Esophagus mucosa (tissue), 1 donor: ENCODE measurements at places on chromosomes 5 and 9. TPM values are rescaled to one million over a fixed set of nuclear protein-coding genes. Genes with fewer than 3 reads are reported as not detected.

Gene ABLIM3
- 22.4 TPM for total RNA-seq

Gene FOXD4
- total RNA-seq, result 0.28 TPM

Gene PTPRD
- 8.7 TPM for total RNA-seq

Gene FRRS1L
- total RNA-seq, result not detected

Gene OXCT1
- total RNA-seq, result 27.0 TPM

Gene DNAH5
- total RNA-seq, result 0.52 TPM

Gene UBAP1
- 63.9 TPM for total RNA-seq

Gene MACROH2A1
- total RNA-seq, result 196 TPM

Gene TEK
- 1.9 TPM for total RNA-seq

Gene NR5A1
- not detected for total RNA-seq

DNA sequence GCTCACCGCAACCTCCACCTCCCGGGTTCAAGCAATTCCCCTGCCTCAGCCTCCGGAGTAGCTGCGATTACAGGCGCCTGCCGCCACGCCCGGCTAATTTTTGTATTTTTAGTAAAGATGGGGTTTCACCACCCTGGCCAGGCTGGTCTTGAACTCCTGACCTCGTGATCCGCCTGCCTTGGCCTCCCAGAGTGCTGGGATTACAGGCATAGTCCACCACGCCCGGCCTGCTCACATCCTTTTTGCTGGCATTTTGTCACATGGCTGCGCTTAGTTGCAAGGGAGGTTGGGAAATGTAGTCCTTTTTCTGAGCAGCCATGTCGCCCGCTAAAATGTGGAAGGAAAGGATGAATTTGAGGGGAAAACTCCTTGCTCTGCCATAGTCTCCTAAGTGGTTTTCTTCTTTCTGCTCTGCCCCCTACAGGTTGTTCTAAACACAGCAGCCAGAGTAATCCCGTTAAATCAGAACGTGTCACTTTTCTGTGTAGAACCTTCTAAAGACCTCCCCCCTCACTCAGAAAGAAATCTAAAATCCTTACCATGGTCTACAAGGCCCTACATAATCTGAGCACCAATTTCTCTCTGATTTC lies 57.8 kb upstream of the HSPA9 start:
- ATAC-seq, result peak; percentile 44

GRCh38 chr9:27372615-27373014 lies 75.7 kb upstream of the EQTN start:
- no peak for ATAC-seq

DNA sequence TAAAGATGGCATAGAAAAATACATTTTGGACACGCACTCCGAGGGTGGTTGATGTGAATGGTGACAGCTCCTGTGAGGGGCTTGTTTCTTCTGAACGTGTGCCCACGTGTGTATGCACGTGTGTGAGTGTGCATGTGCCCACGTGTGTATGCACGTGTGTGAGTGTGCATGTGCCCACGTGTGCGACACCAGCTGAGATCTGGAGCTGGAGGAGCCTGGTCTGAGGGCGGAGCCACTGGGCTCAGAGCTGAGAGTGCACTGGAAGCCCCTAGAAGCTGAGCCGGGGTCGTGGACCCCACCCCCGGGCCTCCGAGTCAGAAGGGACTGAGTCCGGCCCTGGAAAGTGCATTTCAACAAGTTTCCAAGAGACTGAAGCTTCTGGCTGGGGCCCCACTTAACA lies 282.5 kb upstream of the IRX4 start:
- ATAC-seq, result no peak

GRCh38 chr5:43702815-43703214 lies 99.8 kb downstream of the NNT start:
- ATAC-seq, result no peak

GRCh38 chr5:73996151-73996755 lies 370.3 kb downstream of the ARHGEF28 start:
- no peak for ATAC-seq

DNA sequence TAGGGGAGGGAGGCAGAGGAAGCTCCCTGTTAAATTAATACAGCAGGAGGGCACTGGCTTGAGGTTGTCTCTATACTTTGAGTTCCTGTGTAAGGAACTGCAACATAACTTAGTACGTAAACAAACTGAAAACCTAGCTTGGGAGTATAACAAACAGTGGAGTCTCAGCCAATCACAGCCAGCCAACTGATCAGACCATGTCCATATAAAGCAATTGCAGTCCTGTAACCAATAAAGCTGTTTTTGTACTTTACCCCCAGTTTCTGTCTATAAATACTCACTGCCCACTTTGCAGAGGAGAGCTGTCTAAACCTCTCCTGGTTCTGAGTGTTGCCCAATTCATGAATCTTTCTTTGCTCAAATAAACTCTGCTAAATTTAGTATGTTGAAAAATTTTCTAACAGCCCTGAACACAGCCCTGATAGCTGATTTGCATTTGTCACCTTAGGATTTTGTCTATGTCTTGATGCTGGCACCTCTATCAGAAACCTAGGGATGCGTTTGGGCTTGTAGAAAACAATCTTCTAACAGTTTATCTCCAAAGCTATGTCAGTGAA lies 39.9 kb downstream of the GDNF start:
- no peak for ATAC-seq

DNA sequence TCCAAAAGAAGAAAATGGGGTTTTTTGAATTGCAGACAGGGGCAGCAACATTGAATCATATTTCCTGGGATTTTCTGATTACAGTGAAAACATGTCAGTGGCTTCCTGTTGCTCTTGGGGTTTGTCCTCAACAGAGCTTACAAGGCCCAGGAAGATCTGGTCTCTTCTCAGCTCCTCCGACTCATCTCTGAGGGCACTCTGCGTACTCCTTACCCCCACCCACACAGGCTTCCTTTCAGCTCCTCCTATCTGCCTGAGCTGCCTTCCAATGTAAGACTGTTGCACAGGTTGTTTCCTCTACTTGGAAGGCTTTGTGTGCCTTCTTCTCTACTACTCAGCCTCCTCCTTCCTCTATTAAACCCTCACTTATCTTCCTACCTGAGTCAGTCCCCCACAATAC lies 245.1 kb upstream of the MEF2C start:
- ATAC-seq, result no peak

DNA sequence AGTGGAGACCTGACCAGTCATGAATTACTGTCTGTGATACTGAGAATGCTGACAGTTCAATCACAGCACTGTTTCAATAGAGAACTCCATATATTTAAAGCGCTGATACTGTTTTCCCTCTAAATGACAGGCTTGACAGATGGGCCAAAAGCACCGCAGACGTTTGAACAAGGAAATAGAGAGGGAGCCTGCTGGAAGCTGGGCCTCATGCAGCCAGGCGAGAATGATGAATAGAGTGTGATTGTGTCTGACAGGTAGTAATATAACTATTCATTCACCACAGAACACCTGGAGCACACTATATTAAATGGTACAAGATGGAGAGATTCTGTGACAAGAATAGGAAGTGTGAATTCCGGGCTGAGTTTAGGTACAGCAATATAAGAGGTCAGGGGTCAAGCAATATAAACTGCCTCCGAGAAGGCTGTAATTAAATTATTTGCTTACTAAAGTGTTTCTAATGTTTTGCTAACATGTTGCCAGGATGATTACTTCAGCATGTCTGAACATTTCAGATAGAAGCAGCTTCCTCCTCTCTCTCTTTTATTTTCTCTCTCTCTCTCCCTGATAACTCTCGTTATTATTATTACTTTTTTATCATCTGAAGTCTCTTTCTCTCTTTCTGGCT lies 297.7 kb downstream of the CSNK1G3 start:
- peak; percentile 53 for ATAC-seq

DNA sequence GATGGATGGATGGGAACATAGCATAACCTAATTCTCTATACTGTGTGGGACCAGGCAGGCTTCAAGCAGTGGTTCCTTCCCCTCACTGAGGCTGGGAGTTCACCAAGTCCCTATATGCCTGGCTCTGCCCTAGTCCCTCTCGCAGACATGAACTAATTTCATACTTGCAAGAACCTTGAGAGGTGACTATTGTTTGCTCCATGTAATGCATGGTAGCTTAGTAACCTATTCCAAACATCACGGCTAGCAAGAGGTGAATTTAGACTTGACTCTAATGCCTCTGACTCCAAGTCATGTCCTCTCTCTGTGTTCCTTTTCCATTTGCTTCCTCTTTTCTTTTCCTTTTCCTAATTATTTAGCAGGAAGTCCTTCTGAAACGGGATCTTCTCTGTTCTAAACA lies 25.9 kb upstream of the ERMP1 start:
- no peak for ATAC-seq

- ATAC-seq, result no peak
Observed at GRCh38 chr5:109573256-109573655, 116.5 kb upstream of the MAN2A1 start.

DNA sequence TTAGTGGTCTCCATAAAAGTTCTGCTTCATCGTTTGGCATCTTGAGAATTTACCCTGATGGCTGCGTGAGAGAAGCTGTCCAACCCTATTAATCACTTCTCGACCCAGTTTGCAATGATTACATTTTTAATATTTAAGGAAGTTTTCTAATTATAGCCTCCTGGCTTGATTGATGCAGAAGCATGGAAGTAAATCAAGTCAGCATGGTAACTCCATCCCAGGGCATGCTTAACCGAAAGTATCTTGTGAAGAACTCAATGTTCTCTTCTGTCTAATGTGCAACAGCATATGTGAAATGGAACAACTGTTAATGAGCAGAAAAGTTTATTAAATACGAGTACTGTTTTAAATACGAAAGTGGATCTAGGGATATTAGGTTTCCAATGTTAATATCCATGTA lies 278.9 kb upstream of the CD180 start:
- ATAC-seq, result no peak

GRCh38 chr9:124281931-124282371 lies 24.2 kb downstream of the NEK6 start:
- ATAC-seq, result no peak

GRCh38 chr5:73365301-73365853 lies 83.2 kb downstream of the FOXD1 start:
- ATAC-seq, result peak; percentile 50

DNA sequence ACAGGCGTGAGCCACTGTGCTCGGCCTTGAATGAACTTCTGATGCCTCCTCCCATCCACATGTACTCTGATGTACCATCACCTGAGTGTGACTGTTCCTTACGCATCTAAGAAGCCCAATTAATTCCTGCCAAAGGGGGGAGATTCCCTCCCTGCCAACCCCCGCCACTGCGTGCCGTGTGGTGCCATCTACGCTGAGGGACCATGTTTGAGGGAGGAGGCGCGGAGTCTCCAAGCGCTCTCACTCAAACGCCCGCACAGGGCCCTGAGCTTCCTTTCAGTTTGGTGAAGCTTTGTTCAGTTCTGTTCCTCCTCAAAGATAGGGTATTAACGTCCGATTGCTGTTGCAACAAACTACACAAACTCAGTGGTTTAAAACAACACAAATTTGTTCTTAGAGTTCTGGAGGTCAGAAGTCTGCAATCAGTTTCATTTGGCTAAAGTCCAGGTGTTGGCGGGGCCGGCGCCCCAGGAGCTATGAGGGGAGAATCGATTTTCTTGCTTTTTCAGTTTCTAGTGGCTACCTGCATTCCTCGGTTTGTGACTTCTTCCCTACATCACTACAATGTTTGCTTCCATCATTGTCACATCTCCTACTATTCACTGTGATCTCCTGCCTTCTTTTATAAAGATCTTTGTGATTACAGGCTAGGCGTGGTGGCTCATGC lies 13.9 kb upstream of the PRXL2C start:
- ATAC-seq, result no peak

DNA sequence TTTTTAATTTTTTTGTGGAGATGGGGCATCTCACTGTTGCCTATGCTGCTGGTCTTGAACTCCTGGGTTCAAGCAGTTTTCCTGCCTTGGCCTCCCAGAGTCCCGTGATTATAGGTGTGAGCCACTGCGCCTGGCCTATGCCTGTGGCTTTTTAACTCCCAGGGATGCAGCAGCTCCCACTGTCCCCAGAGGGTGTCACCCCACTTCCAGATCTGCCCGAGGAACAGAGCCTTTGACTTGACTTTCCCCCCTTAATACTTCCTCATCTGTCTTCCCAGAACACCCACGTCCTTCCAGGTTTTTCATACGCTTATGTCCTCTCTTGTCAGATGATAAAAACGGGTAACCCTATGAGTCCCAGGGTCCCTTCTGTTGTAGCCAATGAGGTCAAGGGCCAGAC lies 7.6 kb upstream of the PRRC2B start:
- peak; percentile 20 for ATAC-seq

DNA sequence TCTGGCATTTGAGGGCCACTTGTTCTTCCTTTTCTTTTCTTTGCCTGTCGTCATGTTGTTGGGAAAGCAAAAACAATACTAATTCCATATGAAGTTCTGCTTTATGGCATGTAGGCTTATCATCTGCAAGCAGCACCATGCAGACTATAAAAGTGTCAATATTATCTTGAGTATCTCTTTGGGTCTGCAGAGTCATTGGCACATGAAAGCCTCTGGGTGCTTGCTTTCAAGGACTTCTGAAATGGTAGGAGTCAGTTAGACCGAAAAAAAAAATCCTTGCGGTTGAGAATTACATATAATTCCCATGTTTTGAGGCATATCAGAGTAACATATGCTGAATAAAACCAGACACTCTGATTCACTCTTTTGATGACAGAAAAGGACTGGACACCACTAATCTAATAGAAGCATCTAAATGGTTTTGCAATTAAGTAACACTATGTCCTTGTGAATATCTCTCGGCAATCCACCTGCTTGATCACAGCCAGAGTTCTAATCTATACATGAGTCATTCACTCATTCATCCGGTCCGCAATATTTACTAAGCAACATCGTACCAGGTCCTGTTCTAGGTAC lies 44.4 kb downstream of the GNAQ start:
- peak; percentile 57 for ATAC-seq

DNA sequence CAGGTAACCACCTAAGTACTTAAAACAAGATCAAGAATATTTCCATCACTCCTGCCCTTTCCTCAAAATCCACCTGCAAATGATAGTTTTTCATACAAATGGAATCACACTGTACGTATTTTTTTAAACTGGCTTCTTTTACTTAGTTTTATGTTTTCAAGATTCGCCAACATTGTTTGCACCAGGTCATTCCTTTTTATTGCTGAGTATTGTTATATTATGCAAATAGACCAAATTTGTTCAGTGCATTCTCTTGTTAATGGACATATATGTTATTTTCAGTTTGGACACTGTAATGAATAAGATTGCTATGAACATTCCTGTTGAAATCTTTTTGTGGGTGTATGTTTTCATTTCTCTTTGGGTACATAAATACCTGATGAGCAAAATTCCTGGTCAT lies 8.3 kb upstream of the ANKRD31 start:
- no peak for ATAC-seq

- peak; percentile 54 for ATAC-seq
Observed at GRCh38 chr5:119274767-119275130, 81.1 kb upstream of the TNFAIP8 start.

DNA sequence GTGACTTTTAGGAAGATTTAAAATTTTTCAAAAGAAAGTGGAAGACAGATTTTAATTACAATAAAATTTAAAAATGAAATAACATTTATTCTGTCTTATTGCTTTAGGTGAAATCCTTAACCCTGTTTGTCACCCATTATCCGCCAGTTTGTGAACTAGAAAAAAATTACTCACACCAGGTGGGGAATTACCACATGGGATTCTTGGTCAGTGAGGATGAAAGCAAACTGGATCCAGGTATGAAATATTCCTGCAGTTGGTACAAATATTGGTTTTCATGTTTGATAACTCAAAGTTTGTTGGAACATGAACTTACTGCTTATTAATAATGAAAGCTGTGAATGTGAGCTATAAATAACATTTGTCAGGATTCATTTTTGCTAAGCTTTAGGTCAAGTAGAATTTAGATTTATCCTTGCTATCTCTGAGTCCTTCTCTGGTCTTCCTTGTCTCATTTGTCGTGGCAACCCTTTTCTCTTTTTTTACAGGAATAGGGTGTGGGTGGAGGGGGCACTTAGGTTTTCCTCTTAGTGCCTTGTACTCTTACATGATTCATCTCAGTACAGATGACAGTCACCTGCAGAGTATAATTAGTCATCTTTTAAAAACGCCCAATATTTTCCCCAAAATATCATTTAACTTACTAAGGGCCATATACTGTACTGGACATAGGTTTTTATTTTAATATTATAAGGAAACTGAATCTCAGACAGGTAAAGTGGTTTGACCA lies 95.3 kb upstream of the RASGRF2 start:
- no peak for ATAC-seq
